Astrocyte (in vitro differentiated cells and primary cell): ENCODE measurements at places on chromosomes 2 and 18. TPM values are rescaled to one million over a fixed set of nuclear protein-coding genes. Genes with fewer than 3 reads are reported as not detected.

- H3K27me3 ChIP-seq, result no peaks in the 10 kb centered on the region
- H3K27ac ChIP-seq, result peak overlapping the region; percentile 79
- H3K36me3 ChIP-seq, result no peaks in the 10 kb centered on the region
- peak overlapping the region; percentile 26 for H3K4me3 ChIP-seq
- peaks cover 49% of the 10 kb centered on the region for H3K4me1 ChIP-seq
Observed at GRCh38 chr2:65382776-65383357, 49.5 kb downstream of the SPRED2 start.

DNA sequence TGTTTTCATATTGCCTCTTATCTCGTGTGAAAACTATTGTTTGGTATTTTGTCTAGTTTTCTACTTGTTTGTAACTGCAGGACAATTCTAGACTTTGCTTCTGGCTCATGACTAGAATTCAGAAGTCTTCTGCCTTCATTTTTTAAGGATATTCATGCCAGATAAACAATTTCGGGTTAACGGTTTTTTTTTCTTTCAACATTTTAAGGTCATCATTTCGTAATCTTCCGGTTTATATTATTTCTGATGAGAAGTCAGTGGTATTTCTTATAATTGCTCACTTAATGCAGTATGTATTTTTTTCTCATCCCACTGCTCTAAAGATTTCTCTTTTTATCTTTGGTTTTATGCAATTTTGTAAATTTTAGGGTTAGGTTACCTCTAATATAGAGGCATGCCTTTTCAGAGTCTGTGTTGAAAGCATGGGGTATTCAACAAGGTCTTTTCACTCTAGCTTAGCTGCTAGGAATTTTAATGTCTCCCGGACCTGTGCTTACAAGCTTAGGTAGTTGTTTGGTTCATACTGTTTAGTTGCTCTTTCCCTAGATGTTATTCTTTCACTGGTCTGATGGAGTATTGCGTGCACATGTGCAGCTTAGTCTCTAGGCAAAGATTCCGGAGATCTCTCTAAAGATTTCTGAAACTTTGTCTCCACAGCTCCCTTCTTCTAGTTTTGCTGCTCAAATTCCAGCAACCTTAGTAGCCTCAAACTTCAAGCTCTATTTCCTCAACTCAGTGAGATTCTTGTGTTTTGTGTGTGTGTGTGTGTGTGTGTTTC is 198.1 kb downstream of the MCFD2 start:
- peak overlapping the region; percentile 51 for H3K27ac ChIP-seq
- H3K36me3 ChIP-seq, result no peaks in the 10 kb centered on the region

The FOXI3 gene
- total RNA-seq, result 0.60 and 2.3 TPM in 2 replicates

- H3K4me3 ChIP-seq, result no peak overlapping the region
- no peak for DNase-seq
- no peak overlapping the region for H3K27ac ChIP-seq
- H3K4me1 ChIP-seq, result peaks cover 9% of the 10 kb centered on the region
- no peaks in the 10 kb centered on the region for H3K36me3 ChIP-seq
Observed at GRCh38 chr2:173830170-173830569, 135.0 kb downstream of the SP3 start.

GRCh38 chr18:60895181-60895580 is 438.0 kb upstream of the CDH20 start:
- no peaks in the 10 kb centered on the region for H3K4me1 ChIP-seq
- no peaks in the 10 kb centered on the region for H3K36me3 ChIP-seq
- no peak overlapping the region for H3K27ac ChIP-seq
- DNase-seq, result peak; percentile 44

DNA sequence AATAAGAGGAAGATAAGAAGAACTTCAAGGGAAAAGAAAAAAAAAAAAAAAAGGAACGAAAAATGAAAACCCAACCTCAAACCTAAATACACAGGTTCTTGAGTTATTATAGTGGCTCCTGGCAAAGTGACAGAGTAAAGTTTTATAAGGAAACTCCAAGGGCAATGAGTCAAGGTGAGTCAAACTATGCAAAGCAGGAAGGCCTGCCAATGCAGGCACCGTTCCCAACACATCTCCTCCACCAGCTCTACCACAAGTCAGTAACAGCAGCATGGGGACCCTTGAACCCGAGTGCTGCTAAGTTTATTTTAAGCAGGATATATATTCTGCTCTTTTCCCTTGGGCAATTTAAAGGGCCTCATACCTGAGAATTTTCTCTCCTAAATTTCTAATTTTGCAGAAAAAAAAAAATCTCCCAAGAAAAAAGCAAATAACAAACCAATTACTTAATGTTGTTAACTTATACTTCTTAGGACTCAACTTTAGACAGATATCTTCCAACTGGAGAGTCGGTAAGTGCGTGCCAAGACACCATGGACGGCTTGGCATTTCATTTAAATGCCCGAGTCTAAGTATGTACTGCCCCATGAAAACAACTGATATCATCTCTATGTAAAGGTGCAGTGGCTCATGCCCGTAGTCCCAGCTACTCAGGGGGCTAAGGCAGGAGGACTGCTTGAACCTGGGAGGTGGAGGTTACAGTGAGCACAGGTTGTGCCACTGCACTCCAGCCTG is 75.7 kb upstream of the TFCP2L1 start:
- peak overlapping the region; percentile 59 for H3K27ac ChIP-seq
- DNase-seq, result peak; percentile 91
- no peaks in the 10 kb centered on the region for H3K27me3 ChIP-seq
- peaks cover 39% of the 10 kb centered on the region for H3K4me1 ChIP-seq
- peaks cover 6% of the 10 kb centered on the region for H3K36me3 ChIP-seq

DNA sequence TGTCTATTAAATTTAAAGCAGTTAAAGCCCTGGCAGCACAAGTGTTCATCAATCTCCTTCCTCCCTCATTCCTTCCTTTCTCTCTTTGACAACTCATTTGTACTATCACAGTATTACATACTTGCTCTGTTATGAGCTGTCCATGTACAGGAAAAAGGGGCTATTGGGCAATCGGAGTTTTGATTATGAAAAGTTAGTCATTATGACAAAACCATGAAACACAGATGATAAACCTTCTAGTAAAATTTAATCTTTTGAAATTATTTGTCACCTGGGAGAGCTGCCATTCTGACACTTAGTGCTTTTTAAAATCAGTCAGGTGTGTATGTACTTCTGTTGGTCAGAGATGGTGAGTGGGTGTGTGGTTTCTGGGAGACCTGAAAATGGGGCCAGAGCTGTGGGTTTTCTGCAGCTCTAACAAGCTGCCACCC is 39.4 kb downstream of the MAP4K4 start:
- H3K36me3 ChIP-seq, result no peaks in the 10 kb centered on the region
- peaks cover 42% of the 10 kb centered on the region for H3K4me1 ChIP-seq
- H3K27ac ChIP-seq, result peak overlapping the region; percentile 24
- no peaks in the 10 kb centered on the region for H3K27me3 ChIP-seq
- DNase-seq, result peak; percentile 72

DNA sequence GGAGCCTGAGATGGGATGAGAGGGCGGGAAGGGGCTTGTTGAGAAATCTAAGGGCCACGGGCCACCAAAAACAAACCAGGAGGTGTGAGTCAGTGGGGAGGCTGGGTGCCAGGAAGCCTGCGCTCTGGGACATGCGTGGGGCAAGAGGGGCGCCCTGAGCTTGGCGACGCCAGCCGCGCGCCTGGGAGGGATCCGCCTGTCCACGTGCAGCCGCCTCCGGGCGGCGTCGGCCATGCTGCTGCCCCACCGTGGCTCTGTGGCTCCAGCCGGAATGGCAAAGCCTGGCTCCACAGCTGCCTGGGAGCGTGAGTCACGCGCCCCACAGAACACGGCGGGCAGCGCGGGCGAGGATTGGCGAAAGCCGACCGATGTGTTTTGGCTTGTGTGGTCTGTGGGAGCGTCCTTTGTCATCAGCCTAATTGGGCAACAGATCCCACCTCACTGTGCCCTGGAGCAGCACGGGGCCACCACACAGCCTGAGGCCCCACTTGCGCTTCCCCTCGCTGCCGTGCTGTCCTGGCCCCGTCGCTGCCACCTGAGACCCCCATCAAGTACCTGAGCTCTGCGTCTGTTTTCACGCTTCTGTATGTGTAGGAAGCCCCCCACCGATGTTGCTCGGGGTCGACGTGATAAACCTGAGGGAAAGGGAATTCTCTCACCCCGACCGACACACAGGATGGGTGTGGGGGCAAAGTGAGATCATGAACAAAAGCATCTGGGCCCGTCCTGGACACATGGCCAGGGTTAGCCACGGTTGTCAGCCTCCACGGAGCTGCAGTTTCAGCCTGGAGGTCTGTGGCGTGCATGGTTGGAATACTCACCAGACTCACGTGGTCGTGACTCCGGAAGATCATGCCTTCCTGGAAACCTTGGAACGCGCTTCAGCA is 80.5 kb downstream of the NFATC1 start:
- no peak for DNase-seq
- no peak overlapping the region for H3K4me3 ChIP-seq
- peaks cover 2% of the 10 kb centered on the region for H3K27me3 ChIP-seq
- no peaks in the 10 kb centered on the region for H3K36me3 ChIP-seq
- no peak overlapping the region for H3K27ac ChIP-seq

- H3K4me1 ChIP-seq, result peaks cover 8% of the 10 kb centered on the region
- DNase-seq, result peak; percentile 89
- H3K27me3 ChIP-seq, result no peaks in the 10 kb centered on the region
- H3K36me3 ChIP-seq, result no peaks in the 10 kb centered on the region
- H3K4me3 ChIP-seq, result no peak overlapping the region
Observed at GRCh38 chr2:119283873-119284331, 60.3 kb downstream of the STEAP3 start.

The AUP1 gene
- total RNA-seq, result 82.5 and 82.8 TPM in 2 replicates

DNA sequence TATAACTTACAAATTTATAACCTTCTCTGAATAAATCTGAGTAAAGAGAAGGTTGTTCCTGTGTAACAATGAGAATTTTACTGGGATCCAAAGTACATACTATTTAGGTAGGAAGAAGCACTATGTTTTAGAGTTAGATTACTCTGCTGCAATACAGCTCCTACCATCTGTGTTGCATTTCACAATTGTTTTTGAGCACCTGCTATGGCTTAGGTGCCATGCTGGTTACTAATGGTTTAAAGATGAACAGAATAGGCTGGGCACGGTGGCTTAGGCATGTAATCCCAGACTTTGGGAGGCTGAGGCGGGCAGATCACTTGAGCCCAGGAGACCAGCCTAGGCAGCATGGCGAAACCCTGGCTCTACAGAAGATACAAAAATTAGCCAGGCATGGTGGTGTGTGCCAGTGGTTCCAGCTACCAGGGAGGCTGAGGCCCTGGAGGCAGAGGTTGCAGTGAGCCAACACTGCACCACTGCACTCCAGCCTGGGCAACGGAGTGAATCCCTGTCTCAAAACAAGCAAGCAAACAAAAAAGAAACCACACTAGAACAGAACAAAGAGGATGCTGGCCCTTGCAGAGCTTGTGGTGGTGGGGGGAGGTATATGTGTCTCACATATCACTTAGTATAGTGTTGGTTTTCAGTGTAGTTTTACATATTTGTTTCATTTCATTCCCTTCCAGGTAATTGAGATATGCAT is 56.7 kb downstream of the SPTBN1 start:
- H3K4me1 ChIP-seq, result no peaks in the 10 kb centered on the region
- H3K27me3 ChIP-seq, result no peaks in the 10 kb centered on the region
- no peak overlapping the region for H3K4me3 ChIP-seq
- H3K36me3 ChIP-seq, result no peaks in the 10 kb centered on the region
- no peak overlapping the region for H3K27ac ChIP-seq

DNA sequence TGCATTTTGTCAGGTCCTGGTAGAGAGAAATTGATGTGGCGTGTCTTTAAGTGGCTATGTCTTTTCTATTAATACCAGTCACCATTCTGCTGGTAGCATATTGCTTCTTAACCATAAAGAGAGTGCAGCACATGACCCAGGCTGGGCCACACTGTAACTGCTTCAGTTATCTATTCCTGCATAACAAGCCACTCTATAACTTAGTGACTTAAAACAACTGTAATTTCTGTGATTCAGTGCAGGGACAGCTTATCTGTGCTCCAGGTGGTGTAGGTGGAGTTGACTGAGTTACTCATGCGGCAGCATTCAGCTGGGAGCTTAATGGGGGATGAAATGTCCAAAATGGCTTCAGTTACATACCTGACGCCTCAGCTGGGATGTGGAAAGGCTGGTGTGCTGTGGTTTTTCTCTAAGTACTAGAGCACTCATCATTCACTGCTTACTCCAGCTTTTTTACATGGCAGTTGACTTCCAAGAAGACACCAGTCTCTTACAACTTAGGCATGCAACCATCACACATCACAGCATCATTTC is 742.4 kb downstream of the SATB2 start:
- no peaks in the 10 kb centered on the region for H3K27me3 ChIP-seq
- H3K4me1 ChIP-seq, result no peaks in the 10 kb centered on the region
- no peak overlapping the region for H3K4me3 ChIP-seq
- no peak for DNase-seq

The CFAP53 gene
- 0.46 and 0.68 TPM in 2 replicates for total RNA-seq

GRCh38 chr2:163641986-163642385 is 93.8 kb downstream of the FIGN start:
- H3K36me3 ChIP-seq, result no peaks in the 10 kb centered on the region
- no peaks in the 10 kb centered on the region for H3K27me3 ChIP-seq
- H3K27ac ChIP-seq, result no peak overlapping the region
- peak; percentile 34 for DNase-seq

The IL36B gene
- not detected in 2 replicates for total RNA-seq
